ENCODE measurements at places on chromosomes 2 and 18.

- DNase-seq: no peak
Observed at GRCh38 chr2:239608723-239609122, 207.9 kb upstream of the HDAC4 start.

DNA sequence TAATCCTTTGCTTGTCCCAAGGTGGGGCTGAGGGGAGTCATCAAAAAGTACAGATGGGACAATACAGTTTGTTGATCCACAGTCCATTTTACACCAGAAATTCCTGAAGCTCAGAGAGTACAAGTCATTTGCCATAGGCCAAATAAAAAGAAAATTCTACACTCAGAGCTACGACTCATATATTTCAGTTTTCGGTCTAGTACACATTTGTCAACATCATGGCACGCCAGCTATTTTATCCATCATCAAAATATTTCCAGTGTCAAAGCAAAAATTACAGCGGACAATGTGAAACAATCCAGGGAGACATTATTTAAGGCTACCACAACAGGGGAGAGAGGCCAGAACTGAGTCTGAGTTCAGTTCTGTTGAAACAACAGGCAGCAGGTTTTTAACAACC lies 587.5 kb upstream of the DSEL start:
- DNase-seq: no peak

GRCh38 chr2:219279916-219280516 lies 850 bp downstream of the DNAJB2 start:
- DNase-seq: no peak

GRCh38 chr2:181158427-181158826 lies 178.0 kb downstream of the UBE2E3 start:
- no peak for DNase-seq

DNA sequence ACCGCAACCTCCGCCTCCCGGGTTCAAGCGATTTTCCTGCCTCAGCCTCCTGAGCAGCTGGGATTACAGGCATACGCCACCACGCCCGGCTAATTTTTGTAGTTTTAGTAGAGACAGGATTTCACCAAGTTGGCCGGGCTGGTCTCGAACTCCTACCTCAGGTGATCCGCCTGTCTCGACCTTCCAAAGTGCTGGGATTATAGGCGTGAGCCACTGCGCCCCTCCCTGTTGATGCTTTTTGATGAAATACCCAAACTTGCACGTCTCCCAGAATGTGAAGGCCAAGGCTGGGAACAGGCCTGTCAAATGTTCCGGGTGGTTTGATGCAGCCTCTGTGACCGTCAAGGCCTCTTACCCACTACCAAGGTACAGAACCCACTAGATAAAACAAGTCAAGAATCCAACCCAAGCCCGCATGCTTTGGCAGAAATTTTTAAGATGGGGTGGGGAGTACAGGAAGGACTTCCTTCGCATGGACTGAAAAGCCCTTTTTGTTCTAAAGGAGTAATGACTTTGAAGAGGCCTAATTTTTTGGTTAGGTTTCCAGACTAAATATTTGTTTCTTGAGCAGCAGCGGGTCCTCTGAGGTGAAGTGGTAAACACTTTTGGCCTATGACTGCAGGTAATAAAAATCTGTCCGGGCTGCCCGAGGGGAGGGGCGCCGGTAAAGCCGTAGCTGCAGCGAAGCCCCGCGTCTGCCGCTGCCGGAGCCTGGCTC lies 3.7 kb upstream of the EVX2 start:
- DNase-seq: no peak

DNA sequence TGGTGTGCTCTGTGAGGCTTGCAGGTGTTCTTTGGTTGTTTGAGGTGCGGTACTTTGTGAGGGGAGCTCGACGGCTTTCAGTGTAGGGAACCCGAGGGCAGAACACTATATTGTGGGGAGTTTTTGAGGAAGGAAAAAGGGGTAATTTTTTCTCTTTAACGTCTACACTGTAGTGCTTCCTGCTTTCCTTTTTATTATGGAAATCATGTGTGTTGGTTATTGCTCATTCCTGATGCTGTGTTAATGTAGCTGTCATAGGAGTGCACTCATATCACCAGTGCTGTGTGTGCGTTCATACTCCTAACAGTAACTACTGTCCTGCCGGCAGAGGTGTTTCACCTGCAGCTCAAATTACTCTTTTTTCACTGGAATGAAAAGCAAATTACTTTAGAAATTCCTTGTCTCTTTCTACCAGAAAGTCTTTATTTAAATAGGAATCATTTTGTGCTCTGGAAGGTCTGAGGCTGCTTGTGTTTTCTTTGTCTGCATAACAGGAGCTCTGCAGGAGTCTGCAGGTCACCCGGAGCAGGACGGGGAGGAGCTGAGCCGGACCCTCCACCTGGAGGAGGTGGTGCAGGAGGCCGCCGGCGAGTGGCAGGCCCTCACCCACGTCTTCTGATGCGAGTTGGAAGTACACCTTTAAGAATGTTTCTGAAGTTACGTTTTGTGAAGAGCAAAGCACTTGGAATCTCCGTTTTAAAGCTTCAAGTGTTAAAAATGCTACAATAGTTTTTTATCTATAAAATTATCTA lies 145.5 kb downstream of the ZNF236 start:
- no peak for DNase-seq

GRCh38 chr2:71897836-71898235 lies 249.8 kb downstream of the CYP26B1 start:
- no peak for DNase-seq

GRCh38 chr2:128754246-128754724 lies 435.6 kb upstream of the HS6ST1 start:
- no peak for DNase-seq
